CD4-positive, CD25-positive, alpha-beta regulatory T cell (primary cell): ENCODE measurements at places on chromosomes 16 and 17. TPM values are rescaled to one million over a fixed set of nuclear protein-coding genes. Genes with fewer than 3 reads are reported as not detected.

- no peaks in the 10 kb centered on the region for H3K36me3 ChIP-seq
- peaks cover 11% of the 10 kb centered on the region for H3K4me1 ChIP-seq
- DNase-seq = no peak
- H3K27ac ChIP-seq = no peak overlapping the region
- H3K27me3 ChIP-seq = no peaks in the 10 kb centered on the region
- no peak overlapping the region for H3K4me3 ChIP-seq
Observed at GRCh38 chr16:2985893-2986355, 5.7 kb upstream of the PKMYT1 start.

The GINS2 gene
- 2.9 TPM for total RNA-seq

GRCh38 chr17:41478237-41478636 lies 2.7 kb downstream of the KRT35 start:
- no peaks in the 10 kb centered on the region for H3K4me1 ChIP-seq
- no peaks in the 10 kb centered on the region for H3K27me3 ChIP-seq
- DNase-seq = no peak
- H3K4me3 ChIP-seq = no peak overlapping the region

DNA sequence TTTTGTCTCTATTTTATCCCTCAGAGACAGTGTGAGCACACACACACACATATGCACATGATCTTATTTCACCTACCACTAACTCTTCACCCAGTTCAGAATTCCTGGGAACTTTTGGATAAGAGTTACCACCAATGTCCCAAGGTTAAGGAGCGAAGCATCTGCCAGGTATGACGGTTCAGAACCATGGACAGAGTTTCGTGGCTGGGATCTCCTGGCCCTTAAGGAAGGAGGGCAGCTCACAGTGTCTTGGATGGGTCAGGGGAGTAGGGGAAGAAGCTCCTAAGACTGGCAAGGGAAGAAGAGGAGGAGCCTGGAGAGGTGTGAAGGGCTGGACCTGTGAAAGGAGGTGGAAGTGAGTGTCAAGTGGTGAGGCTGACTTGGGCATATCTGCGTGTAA lies 23.0 kb upstream of the TMEM132E start:
- peaks cover 3% of the 10 kb centered on the region for H3K27me3 ChIP-seq
- no peak overlapping the region for H3K4me3 ChIP-seq
- peak; percentile 7 for DNase-seq
- H3K27ac ChIP-seq = no peak overlapping the region
- H3K4me1 ChIP-seq = no peaks in the 10 kb centered on the region

DNA sequence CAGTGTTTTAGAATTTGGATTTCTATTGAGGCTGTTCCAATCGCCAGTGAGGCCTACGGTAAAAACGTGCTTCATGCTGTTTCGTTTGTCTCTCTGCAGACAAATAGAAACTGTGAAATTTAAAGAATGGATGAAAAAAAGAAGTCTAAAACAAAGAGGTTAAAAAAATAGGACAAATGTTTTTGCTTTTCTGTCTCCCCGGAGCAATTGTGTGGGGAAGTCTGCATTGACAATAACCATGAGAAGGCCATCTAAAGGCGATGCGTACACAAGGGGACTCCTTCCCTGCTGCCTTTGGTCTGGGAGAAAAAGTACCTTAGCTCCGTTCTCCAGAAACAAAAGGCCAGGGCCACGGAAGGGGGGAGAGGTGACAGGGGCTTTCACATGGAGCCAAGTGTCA lies 4.6 kb upstream of the ZFHX3 start:
- no peaks in the 10 kb centered on the region for H3K36me3 ChIP-seq
- peaks cover 2% of the 10 kb centered on the region for H3K4me1 ChIP-seq
- H3K27ac ChIP-seq = no peak overlapping the region
- peaks cover 25% of the 10 kb centered on the region for H3K27me3 ChIP-seq
- no peak for DNase-seq
